Amygdala (tissue), 56 donors: ENCODE measurements at places on chromosomes 13 and 19.

- no peak for DNase-seq
Measured at GRCh38 chr13:100658363-100658762, 16.2 kb downstream of the TMTC4 start.

DNA sequence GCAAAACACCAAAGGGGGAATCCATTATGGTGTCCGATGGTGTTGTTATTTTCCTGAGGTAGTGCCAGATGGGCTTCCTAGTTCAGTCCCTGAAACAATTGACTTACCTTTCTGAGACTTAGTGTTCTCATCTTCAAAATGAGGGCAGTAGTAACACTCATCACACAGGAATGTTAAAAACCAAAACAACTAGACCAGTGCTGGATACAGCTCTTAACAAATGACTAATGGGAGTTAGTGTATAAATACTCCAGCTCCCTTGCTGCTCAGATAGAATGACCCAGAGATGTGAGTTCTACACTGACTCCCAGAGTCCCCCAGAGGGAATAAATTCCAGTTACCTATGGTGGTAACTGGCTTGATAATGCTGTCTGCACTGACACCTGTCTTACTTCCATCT lies 49.9 kb downstream of the MBD3L2B start:
- DNase-seq = no peak

DNA sequence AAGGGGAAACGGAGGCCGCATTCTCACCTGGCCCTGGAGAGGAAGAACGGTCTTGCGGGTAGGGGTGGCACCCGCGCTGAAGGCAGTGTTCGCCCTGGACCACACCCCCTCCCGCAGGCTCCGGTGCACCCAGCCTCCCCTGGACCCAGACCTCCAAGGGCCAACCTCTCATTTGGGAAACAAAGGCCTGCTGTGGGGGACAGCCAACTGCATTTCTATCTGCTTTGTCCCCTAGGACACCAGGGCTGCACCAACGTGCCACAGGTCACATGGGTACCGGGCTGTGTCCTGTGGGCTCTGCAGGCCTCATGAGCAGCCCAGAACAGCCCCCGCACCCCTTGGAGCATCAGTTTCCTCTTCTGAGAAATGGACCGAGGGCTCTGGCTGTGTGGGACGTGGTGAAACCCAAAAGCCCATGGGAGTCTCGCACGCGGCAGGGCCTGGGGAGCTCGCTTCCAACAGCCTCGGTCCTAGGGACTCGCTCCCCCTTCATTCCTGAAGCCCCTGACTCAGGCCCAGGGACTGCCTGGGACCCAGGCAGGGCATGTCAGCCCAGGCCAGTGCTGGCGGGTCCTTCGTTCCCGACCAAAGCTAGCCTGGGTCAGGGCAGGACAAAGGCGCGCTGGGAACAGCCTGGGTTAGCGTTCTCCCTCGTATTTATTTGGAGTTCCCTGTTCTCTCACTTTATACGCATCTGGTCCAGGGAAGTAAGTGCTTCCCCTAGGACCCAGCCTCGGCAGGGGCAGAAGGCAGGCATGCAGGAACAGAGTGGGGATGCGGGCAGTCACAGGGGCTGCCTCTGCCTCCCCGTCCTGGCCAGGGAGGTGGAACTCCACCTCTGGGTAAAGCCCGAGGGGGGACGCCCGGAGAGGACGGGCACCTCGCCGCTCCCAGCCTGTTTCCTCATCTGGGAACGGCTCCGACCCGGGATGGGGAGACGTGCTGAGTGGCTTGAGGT lies 4.6 kb downstream of the TCF3 start:
- no peak for DNase-seq

GRCh38 chr13:89267734-89268133 lies 1596.6 kb downstream of the SLITRK5 start:
- DNase-seq = no peak

DNA sequence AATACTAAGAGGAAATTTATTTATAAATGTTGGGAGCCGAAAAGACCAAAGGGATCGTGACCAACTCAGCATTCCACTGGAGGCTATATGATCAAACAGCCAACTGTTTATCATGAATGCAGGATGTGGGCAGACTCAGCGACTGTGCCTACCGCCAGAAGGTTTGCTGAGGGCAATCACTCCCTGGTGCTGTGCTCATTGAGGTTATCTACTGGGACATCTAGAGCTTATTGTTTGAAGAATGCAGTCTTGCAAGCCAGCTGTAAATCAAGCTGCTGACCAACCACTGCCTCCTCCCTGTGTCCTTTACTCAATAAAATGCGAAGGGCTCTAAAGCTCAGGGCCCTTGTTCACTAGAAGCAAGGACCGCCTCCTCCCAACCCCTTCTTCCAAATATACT lies 8.5 kb upstream of the XPO4 start:
- no peak for DNase-seq

DNA sequence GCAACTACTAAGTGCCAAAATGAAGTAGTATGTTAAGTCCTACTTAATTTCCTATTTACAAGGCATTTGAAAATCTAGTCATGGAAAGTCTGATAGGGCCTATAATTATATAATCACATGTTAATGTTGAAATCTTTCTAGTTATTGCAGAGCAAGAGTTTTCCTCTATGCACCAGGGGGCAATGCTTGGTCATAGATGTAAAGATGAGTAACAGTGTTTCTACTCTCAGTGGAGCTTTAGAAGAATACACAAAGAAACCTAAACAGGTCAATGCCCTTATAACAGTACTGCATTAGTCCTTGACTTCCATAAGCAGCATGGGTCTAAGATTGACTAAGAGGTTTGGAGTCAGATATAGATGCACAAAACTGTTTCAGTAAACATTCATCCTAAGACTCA lies 218.7 kb downstream of the KCTD12 start:
- no peak for DNase-seq

GRCh38 chr13:35256459-35257148 lies 219.9 kb downstream of the MAB21L1 start:
- no peak for DNase-seq

GRCh38 chr19:14432791-14433553 lies at the start of gene PKN1:
Gene PKN1, plus strand, starts transcription at chr19:14433306. Its CDS starts 216 bp downstream, at chr19:14433522.
- no peak for DNase-seq

- DNase-seq = no peak
Measured at GRCh38 chr13:112760435-112760834, 70.6 kb downstream of the ATP11A start.

DNA sequence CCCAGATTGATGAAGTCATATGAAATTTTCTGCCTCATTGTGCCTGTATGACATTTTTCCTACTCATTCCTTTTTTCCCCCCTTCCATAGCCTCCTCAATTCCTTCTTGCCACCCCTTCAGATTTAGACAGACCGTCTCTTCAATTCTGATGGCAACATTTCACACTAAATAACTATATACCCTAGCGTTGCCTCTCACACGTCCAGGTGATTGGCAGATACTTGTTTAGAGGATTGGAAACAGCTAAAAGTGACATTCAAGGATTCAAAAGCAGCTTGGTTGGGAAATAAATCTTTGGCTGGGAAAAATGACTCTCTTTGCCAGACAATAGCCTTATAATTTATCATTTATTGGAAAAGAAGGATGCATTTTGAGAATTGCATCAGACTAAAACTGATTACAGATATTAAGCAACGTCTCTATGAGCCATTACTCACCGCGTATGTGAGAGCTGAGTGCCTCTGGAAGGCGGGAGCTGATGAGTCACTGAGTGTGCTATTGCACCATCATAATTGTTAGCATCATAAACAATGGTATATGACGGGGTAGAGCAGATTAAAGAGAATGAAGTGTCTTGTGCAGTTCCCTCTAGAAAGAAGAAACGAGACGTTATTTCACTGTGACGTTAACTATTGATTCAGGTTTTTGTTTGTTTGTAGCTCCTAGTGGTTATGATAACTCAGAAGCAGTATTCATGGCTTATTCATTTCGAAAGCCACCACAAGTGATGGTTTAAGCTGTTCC lies 61.1 kb upstream of the FAM216B start:
- no peak for DNase-seq

DNA sequence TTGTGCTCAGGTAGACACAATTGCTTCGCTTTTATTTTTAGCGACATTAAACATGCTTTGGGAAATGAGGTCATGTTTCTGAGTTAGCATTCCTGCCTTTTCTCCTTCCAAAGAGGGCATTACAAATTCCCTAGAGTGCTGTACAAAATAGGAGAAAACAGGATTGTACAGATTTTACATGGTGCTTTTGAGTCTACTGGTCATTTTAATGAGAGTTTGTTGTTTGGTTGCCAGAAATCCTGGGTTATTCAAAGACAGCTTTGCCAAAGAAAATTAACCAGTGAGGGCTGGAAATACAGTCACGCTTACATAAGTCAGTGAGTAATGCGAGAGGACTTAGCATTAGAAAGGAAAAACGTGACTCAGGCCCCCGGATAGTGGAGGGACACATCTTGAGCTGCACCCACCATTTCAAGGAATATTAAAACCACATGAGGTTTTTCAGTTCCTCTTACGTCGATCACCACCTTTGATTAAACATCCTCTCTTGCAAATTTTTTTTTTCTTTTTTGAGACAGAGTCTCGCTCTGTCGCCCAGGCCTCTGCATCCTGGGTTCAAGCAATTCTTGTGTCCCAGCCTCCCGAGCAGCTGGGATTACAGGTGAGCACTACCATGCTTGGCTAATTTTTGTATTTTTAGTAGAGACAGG lies 55.4 kb downstream of the SACS start:
- DNase-seq = no peak

DNA sequence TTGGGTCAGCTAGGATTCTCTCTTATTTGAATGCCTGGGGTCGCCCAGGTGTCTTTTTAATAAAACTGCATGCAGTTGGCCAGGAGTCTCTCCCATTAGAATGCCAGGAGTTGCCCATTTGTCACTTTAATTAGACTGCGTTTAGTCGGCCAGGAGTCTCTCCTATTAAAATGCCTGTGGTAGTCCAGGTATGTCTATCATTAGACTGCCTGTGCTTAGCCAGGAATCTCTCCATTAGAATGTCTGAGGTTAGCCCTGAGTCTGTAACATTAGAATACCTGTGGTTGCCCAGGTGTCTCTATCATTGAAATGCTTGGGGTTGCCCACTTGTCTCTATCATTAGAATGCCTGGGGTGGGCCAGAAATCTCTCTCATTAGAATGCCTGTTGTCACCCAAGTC lies 1470.9 kb downstream of the UQCRFS1 start:
- DNase-seq = no peak

DNA sequence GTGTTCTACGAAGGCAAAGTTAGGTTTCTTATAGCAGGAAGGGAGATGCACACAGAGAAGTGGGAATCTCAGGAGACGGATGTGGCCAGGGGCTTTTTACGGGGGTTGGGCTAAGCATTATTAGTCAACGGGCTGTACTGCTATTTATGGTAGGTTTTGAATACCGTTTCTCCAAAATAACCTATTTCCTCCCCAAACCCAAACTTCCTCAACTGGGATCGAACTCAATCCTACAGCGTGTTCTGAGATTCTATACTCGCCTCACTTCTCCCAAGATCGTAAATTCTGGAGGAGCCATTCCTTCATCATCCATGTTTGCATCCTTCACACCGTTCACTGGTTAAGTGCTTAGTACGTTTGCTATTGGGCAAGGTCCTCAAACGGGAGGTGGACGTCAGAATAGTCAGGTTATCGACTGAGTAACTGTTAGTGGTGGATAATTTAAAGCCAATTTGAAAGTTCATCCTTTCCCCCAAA lies 1.2 kb upstream of the TRIM13 start:
- no peak for DNase-seq
